ENCODE measurements at places on chromosomes 16 and 17. TPM values are rescaled to one million over a fixed set of nuclear protein-coding genes. Genes with fewer than 3 reads are reported as not detected.

PRDM7 gene
- polyA plus RNA-seq, result not detected

ITGB3 gene
- polyA plus RNA-seq, result 19.2 TPM

DPEP3 gene
- 0.09 TPM for polyA plus RNA-seq

CASKIN1 gene
- polyA plus RNA-seq, result 0.48 TPM

SLFN14 gene
- polyA plus RNA-seq, result not detected

SPNS2 gene
- 28.2 TPM for polyA plus RNA-seq

ZNF597 gene
- 1.9 TPM for polyA plus RNA-seq

MYLK3 gene
- polyA plus RNA-seq, result 0.13 TPM

PPP1R1B gene
- 17.1 TPM for polyA plus RNA-seq

CHAD gene
- not detected for polyA plus RNA-seq

UMOD gene
- not detected for polyA plus RNA-seq

PRSS8 gene
- 1.6 TPM for polyA plus RNA-seq

NUPR1 gene
- 549 TPM for polyA plus RNA-seq

QRICH2 gene
- 2.4 TPM for polyA plus RNA-seq

BCL6B gene
- 9.9 TPM for polyA plus RNA-seq

FOXL1 gene
- polyA plus RNA-seq, result 9.5 TPM

TUBB3 gene
- 16.1 TPM for polyA plus RNA-seq

WDR90 gene
- 21.9 TPM for polyA plus RNA-seq

GAS7 gene
- 32.7 TPM for polyA plus RNA-seq

AKAP10 gene
- polyA plus RNA-seq, result 17.5 TPM

MYL11 gene
- 1.4 TPM for polyA plus RNA-seq

ADPRM gene
- 9.9 TPM for polyA plus RNA-seq

MVP gene
- polyA plus RNA-seq, result 143 TPM

PAQR4 gene
- 5.1 TPM for polyA plus RNA-seq

CRAMP1 gene
- polyA plus RNA-seq, result 11.2 TPM

TXNDC11 gene
- 39.1 TPM for polyA plus RNA-seq

APOBR gene
- 4.2 TPM for polyA plus RNA-seq

SLC5A10 gene
- polyA plus RNA-seq, result 0.05 TPM

STUB1 gene
- 132 TPM for polyA plus RNA-seq

IL17C gene
- 0.13 TPM for polyA plus RNA-seq

TRIM37 gene
- 16.5 TPM for polyA plus RNA-seq

ASGR1 gene
- 1.6 TPM for polyA plus RNA-seq

ABCC12 gene
- not detected for polyA plus RNA-seq

KRTAP1-5 gene
- 0.11 TPM for polyA plus RNA-seq

GAST gene
- not detected for polyA plus RNA-seq

CRYBA1 gene
- polyA plus RNA-seq, result not detected

BRICD5 gene
- 5.0 TPM for polyA plus RNA-seq

KIFC3 gene
- polyA plus RNA-seq, result 23.7 TPM

LRRC37A gene
- 0.72 TPM for polyA plus RNA-seq

TMEM98 gene
- polyA plus RNA-seq, result 86.3 TPM

SCIMP gene
- polyA plus RNA-seq, result 3.3 TPM

TLCD3B gene
- polyA plus RNA-seq, result 0.22 TPM

MYH2 gene
- 0.15 TPM for polyA plus RNA-seq

RSAD1 gene
- polyA plus RNA-seq, result 29.2 TPM
